Activated CD4-positive, alpha-beta T cell treated with anti-CD3 and anti-CD28 coated beads for 36 hours (primary cell): ENCODE measurements at places on chromosomes 12 and 14. TPM values are rescaled to one million over a fixed set of nuclear protein-coding genes. Genes with fewer than 3 reads are reported as not detected.

DNA sequence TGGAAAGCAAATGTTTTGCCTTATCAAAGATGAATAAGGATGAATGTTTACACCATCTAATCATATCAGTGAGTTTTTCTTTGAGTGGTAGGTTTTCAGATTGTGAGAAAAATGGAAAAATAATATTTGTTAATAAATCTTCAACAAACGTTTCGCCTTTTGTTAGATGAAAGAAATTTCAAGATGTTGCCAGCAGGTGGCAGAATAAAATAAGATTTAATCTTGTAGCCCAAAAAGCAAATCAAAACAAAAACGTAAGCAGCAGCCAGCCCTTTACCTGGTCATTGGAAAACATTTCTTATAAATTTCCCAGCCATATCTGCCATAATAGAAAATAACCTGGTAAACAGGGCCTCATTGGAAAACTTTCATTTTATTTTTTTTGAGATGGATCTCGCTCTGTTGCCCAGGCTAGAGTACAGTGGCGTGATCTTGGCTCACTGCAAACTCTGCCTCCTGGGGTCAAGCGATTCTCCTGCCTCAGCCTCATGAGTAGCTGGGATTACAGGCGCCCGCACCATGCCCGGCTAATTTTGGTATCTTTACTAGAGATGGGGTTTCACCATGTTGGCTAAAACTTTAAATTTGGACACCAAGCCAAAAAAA is 15.4 kb upstream of the TMEM120B start:
- DNase-seq, result peak; percentile 27

DNA sequence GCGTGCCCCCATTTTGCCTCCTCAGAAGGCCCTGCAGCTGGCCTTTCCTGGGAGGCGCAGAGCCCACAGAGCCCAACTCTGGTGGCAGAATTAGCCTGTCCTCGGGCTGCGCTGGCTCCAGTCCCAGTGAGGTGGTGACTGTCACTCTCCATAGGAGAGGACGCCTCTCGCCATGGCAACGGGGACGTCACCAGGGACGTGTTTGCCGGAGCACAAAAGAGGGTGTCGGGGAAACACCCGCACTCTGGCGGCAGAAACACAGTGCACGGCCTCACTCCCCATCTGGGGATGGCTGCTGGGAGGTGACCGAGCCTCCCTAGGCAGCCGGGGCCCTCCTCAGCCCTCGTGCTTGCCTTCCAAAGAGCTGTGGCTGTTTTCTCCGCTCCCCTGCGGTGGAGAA is 50.2 kb upstream of the NCOR2 start:
- no peak for DNase-seq

DNA sequence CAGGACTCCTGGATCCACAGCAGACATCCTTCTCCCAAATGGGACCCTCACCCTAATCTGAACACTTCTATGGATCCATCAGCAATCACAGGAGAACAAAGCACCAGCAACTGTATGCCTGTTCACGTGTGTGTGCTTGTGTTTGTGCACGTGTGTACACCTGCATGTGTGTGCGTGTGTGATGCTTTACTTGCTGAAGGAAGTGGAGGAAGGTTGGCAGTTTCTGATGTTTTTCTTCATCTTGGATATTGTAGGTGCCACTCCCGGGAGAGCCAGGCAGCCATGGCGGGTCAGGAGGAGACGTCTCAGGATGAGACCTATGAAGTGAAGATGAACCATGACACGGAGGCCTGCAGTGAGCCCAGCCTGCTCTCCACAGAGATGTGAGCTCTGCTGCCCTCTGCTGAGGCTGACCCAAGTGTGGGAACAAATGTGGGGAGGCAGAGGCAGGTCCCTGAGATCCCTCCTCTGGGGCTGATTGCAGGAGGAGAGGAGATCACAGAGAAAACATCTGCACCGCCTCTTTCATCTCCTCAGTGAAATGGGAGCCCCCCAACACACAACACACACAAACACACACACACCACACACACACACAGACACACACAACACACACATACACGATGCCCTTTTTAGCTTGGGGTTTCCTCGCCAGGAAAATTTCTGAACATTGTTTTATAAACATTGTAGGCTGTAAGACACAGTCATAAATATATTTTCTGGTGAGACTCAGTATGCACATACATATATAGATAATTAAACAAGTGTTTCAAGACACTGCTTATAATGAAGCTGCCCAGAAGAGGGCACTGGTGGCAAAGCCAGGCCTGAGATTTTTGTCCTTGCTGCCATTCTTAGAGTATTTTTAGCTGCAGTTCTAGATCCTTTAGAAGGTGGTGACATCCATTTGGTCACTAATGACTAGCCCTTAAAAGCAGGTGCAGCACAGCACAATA is 112.2 kb upstream of the FKBP4 start:
- DNase-seq, result peak; percentile 62

The PPP1R1A gene
- total RNA-seq, result not detected

DNA sequence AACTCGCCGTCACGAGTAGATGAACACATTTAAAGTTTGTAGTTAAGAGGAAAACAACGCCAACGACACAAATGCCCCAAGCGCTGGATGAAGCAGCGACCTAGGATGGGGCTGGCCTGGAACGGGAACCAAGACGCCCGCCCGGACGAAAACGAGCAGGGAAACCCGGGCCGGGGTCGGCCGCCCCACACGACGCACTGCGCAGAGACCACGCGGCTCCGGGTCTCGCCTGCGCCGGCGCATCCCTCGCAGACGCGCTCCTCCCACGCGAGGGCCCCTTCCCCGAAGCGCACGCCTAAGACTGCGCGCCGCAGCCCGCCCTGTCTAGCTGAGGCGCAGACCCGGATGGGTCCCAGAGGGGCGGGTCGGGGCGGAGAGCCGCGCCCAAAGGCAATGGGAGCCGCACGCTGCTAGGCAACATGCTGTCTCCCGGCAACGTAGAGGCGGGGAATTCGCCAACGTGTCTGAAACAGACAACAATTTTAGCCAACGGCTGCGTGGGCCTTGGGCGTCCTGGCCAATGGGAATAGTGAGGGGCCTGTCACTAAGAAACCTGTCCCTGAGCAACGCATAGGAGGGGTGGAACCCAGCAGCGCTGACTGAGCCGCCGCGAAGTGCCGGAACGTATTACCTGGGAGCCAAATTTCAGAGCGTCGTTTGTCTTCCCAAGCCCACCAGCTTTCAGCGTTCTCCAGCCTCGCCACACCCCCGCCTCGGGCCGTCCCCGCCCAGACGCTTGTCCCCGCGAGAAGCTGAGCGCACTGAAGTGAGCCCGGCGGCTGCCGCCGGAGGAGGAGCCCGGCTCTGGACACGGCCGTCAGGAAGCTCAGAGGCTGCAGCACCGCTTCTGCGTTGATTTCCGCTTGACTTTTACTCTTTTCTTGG is 21.0 kb upstream of the CHFR start:
- peak; percentile 99 for DNase-seq

GRCh38 chr12:94697631-94698030 is 47.3 kb upstream of the TMCC3 start:
- DNase-seq, result no peak

The AMHR2 gene
- not detected for total RNA-seq

The SLC17A8 gene
- total RNA-seq, result not detected

The NEMF gene
- 62.4 TPM for total RNA-seq

The TIGAR gene
- total RNA-seq, result 7.1 TPM

GRCh38 chr12:46210873-46211439 is 57.9 kb downstream of the SLC38A1 start:
- DNase-seq, result peak; percentile 18

The KCNA5 gene
- not detected for total RNA-seq

DNA sequence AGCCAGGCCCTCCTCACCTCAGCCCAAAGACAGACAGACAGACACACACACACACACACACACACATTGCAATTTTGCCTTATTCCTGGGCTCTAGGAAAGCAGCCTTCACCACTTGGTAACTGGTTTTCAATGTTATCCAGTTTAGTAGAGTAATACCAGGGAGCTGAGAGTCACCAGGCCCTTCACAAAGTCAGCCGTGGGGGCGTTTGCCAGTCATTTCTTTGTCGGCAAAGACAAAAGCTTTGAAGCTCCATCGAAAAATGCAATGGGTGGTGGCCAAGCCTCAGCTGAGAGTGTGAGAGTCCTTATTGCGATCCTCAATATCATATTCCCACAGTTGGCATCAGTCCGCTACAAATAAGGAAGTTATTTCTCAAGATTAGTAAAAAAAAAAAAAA is 8.1 kb upstream of the KCNA5 start:
- DNase-seq, result no peak

- DNase-seq, result no peak
These were observed 55.4 kb upstream of the MED13L start for GRCh38 chr12:116332705-116333380.

DNA sequence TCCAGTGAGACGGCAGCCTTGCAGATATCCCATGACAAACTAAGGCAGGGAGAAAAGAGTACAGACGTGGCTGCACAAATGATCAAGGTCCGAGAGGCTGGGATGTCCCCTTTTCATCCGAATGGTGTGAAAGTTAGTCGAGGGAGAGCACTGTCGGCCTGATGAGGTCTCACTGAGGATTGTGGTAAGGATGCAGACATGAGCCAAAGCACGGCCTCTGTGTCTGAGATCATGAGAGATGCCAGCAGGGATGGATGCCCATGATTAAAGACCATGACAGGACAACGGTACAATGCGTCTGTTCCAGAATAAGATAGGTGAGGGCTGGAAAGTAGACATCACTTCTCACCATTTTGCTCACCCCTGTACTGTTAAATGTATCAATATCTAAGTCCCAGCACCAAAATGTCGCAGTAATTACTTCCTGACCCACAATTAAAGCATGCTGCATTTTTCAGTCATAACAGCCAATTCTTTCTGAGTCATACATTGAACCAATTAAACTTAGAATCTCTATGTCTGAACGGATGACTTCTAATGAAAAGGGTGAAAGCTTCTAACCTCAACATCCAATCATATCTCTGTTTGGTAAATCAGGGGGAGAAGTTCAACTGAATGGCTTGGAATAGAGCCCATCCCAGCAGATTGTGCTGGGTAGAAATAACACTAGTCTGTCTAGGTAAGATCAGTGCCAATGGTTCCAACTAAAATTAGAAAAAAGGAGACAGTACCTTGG is 249.6 kb upstream of the SOX5 start:
- no peak for DNase-seq

The GARIN6 gene
- total RNA-seq, result not detected

- peak; percentile 18 for DNase-seq
These were observed at the start of gene SLC35F4 for GRCh38 chr14:57865403-57866198. SLC35F4 (minus strand) TSS chr14:57866092.

- DNase-seq, result peak; percentile 43
These were observed 753 bp upstream of the ATP5MC2 start for GRCh38 chr12:53676656-53677015.
